ENCODE measurements at places on chromosomes 11 and 22. TPM values are rescaled to one million over a fixed set of nuclear protein-coding genes. Genes with fewer than 3 reads are reported as not detected.

NNMT gene
- total RNA-seq, result 324 TPM

OR52I2 gene
- total RNA-seq, result not detected

RAPSN gene
- 1.6 TPM for total RNA-seq

CTTN gene
- 115 TPM for total RNA-seq
